Retina (tissue), 1 donor: ENCODE measurements at places on chromosomes 7 and 10.

GRCh38 chr10:89332123-89332633, 4.4 kb downstream of the IFIT3 start:
- DNase-seq, result no peak

DNA sequence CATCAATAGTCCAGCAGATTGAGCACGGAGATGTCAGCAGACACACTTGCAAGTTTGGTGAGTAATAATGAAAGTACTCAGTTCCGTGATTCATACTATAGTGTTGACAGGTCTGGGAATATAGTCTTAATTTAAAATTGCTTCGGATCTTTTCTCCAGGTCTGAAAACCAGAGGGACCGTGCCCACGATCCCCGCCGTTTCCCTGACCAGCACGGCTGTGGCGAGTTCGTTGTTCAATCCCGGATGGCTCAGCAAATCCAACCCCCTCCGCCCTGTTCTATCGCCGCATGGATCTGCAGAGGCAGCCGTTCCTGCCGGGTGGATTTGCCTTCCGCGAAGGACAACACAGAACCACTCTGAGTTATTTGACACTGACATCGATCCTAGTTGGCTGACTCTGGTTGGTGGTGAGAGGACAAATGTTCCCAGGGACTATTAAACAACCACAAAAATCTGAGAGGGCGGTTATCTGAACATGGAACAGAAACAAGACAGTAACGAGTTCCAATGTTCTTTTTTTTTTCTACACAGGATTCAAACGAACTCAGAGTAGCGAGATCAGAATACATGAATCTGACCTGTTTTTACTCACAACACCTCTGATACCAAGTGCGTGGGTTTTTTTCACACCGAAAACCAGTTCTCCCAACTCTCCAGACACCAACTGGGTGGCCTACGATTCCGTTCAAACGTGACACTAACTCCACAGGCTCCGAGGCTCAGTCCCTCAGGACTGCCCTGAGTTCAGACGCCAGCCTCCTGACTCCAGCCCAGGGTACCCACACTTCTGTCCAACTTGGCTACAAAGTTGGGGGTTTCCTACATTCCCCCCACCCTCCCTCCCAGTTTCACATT, 52.7 kb downstream of the RBM17 start:
- no peak for DNase-seq

GRCh38 chr7:106367664-106368063, 82.9 kb upstream of the NAMPT start:
- no peak for DNase-seq

DNA sequence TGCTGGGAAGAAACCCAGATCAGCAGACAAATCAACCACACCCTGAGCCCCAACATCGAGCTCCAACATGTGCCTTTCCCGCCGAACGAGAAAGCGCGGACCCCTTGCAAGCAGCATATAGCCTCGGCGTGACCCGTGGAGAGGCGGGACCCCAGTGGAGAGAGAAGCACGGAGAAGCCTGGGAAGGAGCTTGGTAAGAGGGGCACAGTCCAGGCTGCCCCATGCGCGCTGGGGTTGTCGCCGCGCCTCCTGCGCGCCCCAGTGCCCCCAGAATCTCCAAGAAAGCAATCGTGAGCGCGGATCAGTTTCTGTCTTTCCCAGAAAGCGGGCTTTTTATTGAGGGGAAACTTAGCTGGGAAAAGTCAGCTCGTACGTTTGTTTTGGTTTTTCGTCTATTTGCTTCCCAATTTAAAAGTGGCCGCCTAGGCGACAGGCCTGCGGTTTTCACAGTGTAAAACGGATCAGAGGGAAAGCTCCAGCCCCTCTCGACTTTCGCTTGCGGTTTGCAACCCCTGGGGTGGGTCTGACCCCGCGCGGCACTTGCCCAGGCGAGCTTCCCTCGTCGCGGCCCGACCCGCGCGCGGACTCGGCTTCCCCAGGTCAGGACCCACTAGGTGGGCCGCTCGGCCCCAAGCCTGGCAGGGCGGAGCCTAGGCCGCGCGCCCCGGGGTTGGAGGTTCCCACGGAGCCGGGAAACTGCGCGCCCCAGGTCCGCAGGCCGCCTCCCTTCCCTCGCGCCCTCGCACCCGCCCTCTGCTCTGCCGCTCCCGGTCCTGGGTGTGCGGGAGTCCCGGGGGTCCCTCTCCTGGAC, 31.1 kb downstream of the SKIDA1 start:
- DNase-seq, result peak; percentile 81

- DNase-seq, result peak; percentile 14
Observed at GRCh38 chr7:35038354-35038753, 1.1 kb upstream of the DPY19L1 start.

DNA sequence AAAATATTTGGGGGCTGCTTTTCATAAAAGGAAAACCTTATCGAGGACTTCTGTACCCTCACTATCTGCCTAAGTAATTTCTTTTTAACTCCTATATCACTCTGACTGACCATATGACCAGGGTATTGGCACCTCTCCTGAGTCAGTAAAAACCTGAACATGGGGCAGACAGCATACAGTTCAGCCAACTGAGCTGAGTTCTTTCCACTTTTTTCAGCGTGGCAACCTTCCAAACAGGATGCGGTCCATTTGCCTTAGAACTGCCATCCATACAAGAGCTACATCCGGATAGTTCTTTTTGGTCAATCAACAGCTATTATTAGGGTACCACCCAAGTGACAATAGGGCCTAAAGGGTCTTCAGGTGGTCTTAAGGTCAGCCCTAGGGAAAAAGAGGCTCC, 122.6 kb downstream of the MARCHF5 start:
- no peak for DNase-seq

DNA sequence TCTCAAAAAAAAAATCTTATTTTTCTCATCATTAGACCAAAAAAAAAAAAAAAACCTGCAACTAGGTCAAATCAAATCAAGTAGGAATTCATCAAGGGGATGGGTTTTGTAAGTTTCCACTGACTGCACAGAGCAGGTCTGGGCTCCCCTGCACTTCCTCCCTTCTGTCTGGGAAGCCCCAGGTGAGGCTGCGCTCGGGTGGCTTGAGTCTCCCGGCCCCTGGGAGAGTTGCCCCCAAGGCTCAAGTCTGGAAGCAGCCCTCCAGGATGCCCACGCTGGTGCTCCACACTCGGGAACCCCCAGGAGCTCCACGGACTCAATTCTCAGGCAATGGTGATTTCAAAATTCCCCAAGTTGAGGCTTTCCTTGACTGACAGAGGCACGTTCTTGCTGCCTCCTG, 41.7 kb upstream of the RBM33 start:
- no peak for DNase-seq

DNA sequence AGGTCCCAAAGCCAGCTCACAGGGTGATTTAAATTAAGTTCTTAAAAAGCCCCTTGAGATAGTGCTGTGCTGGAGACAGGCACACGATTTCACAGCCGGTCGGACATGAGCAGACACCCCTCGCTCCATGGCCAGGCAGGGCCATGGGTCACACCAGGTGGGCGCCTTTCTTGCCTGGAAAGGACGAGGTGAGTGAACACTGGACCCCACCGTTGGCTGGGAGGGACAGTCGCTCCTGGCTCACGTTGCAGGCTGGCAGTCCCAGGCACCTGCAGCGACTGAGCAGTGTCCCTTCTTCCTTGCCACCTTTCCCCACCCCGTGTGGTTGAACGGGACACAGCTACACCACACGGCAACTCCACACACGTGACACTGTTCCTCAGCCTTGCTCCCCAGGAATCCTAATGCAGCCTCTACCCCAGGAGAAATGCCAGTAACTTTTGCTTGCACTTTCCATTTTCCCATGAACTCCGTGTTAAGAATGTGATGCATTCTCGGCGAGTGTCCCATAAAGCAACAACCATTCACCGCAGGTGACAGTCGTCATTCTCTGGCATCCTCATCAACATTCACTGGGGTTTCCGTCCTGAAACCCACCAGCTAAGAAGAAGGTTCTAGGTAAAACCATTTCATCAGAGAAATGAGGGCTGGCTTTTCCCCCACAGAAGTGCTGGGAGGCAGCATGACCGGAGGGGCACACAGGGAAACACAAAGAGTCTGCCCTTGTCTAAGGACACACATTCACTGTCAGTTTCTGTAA, 217.4 kb downstream of the ZMYND11 start:
- DNase-seq, result no peak

DNA sequence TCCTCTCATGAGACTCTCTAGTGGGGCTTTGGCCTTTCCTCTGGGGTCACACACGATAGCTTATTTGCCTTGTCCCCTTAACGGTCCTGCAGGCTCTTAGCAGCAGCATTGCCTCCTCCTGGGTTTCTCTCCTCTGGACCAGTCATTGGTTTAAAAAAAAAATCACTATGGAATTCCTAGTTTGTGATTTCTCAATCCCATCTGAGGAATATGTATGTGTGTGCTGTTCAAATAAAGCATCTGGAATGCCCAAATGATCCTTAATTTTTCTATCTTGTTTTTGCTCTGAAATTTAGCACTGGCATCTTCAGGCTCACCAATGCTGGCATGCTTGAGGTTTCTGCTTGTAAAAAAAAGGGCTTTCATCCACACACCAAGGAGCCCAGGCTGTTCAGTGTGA, 30.5 kb downstream of the ACTA2 start:
- no peak for DNase-seq

GRCh38 chr10:71363936-71364335, 32.8 kb upstream of the CDH23 start:
- no peak for DNase-seq

DNA sequence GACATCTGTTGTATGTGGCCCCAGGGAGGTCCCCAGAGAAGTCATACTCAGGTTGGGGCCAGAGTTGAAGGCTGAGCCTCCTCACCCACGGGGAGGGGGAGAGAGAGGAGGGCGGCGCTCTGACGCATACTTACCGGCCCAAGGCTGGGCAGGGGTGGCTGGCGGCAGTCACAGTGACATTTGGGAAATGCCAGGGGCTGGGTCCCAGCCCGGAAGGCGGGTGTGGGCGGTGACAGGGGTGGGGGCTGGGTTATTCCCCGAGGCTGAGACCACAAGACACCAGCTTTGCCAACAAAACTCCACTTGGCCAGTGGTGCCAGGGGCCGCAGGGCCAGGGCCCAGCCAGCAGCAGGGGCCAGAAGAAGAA, 41.1 kb downstream of the RASGEF1A start:
- no peak for DNase-seq

- no peak for DNase-seq
Observed at GRCh38 chr10:128032466-128032865, 93.8 kb downstream of the MKI67 start.

GRCh38 chr10:29023678-29024077, 265.2 kb upstream of the LYZL1 start:
- no peak for DNase-seq

- no peak for DNase-seq
Observed at GRCh38 chr7:117997862-117998825, 124.9 kb upstream of the CTTNBP2 start.

DNA sequence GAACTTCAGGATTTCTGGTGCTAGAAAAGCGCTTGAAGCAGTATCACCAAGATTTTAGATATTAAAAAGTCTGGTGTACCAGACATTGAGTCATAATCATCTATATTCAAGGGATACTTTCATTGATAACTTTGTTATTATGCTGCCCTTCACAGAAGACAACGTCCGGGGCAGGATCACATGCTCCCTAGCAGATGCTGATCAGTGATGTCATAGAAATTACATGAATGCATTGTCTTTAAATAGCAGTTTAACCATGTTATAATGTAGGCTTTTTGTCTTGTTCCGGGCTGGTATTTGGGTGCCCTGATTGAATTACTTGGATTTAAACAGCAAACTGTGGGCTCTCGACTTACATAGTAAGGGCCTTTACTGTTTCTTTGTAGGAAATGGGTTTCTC, 54.0 kb downstream of the VWA2 start:
- no peak for DNase-seq
